ENCODE measurements at places on chromosomes 1 and 21. TPM values are rescaled to one million over a fixed set of nuclear protein-coding genes. Genes with fewer than 3 reads are reported as not detected.

The TTLL10 gene
- total RNA-seq = 0.27 TPM

The TCHH gene
- total RNA-seq = 0.06 TPM

DNA sequence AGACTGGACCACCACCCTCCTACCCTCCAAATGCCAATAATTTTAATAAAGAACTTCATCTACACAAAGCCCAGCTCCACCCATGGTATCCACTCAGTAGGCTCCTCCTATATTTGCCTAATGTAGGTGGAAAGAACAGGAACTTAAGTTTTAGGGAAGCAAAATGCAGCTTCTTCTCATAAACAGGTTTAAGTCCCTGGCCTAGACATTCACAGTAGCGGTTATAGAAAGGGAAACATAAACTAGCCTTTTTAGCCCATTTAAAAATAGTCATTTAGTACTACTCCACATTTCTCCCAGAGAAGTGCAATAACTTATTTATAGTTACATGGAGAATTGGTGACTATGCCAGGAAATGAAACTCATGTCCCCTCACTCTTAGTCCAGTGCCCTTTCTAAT is 56.6 kb upstream of the CPLANE2 start:
- DNase-seq = no peak

The HHAT gene
- total RNA-seq = 1.5 TPM

The MAP1LC3C gene
- not detected for total RNA-seq

GRCh38 chr1:176923283-176923682 is 241.2 kb downstream of the ASTN1 start:
- DNase-seq = no peak

DNA sequence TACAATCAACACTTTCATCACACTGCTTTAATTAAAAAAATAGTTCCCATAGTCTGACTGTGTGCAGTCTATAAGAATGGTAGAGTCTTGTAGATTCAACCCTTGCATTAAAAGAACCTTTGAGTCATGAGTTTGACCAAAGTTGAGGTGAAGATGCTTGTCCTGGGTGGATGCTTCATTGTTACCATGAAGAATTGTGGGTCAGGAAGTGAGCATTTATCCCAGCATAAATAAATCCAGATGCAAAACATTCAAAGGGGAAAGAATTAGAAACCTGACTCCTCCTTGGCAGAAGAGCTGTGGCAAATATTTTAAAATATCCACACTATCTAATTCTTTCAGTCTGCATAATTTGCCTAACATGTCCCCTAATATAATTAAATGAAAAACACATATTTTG is 72.9 kb upstream of the SPAG17 start:
- DNase-seq = no peak

GRCh38 chr21:43298546-43299440 is 128.1 kb downstream of the SIK1 start:
- no peak for DNase-seq

- no peak for DNase-seq
Measured at GRCh38 chr1:186611156-186611555, 69.1 kb downstream of the PTGS2 start.

DNA sequence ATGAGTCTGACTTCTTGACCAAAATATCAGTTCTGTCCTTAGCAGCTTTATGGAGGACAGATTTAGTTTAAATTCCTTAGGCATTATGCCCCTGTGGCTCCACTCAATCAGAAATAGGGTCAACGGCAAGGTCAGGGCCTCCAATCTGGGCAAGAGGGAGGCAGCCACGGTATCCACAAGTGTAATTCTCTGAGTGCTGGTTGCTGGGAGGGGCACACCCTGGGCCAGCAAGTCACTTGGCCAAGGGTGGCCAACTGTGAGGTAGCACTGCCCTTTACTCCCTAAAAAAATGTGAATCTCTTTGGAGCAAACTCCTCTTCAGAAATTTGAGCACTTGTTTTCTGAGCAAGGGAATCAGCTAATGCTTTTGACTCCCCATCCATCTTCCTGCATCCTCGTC is 12.8 kb downstream of the SPATA46 start:
- no peak for DNase-seq

DNA sequence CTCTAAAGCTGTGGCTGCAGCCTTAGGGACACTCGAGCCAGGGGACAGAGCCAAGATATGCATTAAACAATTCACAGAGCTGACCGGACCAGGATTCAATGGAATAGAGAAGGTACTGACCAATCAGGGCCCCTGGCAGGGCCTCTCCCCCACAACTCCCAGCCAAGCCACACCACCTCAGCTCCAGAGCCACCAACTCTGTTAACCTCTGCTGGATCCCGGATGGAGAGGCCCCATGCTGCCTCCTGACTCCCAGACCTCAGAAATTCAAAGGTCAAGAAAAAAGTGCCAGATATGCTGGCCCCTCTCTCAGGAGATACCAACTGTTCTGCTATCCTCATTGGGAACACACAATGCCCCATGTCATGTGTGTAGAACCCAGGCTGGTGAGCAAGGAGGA is 62.1 kb downstream of the CD46 start:
- DNase-seq = no peak

DNA sequence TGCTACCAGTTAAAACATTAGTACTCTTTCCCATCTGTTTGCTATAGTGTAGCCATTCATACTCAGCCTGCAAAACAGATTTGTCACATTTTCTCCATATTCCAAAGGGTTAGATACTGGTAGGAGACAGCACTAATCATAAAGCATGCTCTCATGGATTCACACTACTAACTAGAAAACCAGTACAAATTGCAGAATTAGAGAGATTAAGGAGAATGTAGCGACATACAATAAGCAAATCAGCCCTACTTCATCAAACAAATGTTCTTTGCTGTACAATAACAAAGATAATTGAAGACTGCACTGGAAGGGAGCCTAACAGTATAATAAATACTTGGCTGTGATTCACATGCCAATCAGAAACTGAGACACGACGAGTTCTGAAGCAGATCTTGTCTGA is 368.0 kb upstream of the PRMT6 start:
- DNase-seq = no peak

- no peak for DNase-seq
Measured at GRCh38 chr1:244444854-244445253, 6.9 kb downstream of the ADSS2 start.

The SELENBP1 gene
- not detected for total RNA-seq

- DNase-seq = no peak
Measured at GRCh38 chr1:17731460-17731859, 23.7 kb upstream of the ACTL8 start.

- no peak for DNase-seq
Measured at GRCh38 chr1:197916500-197916983, 630 bp upstream of the LHX9 start.

All from activated CD4-positive, alpha-beta T cell treated with anti-CD3 and anti-CD28 coated beads, Interleukin-2, amount 10 ng/mL, durations not matched to agents 7 days and 5 days (primary cell).